ENCODE measurements at places on chromosomes 6 and 20.

DNA sequence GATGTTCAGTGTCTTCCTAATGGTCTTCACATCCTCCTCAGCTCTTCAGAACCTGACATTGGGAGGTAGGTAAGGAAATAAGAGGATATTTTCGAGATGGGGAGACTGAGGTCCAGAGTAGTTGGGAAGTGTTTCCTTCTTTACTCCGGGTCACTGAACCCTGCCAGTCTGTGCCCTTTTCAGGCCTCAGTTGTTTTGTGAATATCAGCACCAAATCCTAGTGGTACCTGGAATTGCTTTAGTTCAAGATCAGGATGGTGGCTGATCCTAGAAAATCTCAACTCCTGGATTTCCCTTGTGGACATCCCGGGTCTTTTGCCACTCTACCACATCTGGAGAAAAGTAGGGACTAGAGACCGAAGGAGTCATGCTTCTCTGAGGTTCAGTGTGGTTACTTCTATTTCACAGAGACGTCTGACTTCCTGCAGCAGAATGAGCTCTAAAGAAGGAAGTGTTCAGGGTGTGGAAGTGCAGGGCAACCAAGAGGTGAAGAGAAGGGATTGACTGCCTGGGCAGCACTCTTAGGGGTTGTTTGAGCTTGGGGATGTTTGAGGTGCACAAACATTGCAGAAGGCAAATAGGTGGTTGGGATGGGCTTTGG is 995 bp downstream of the STK4 start:
- DNase-seq = no peak

DNA sequence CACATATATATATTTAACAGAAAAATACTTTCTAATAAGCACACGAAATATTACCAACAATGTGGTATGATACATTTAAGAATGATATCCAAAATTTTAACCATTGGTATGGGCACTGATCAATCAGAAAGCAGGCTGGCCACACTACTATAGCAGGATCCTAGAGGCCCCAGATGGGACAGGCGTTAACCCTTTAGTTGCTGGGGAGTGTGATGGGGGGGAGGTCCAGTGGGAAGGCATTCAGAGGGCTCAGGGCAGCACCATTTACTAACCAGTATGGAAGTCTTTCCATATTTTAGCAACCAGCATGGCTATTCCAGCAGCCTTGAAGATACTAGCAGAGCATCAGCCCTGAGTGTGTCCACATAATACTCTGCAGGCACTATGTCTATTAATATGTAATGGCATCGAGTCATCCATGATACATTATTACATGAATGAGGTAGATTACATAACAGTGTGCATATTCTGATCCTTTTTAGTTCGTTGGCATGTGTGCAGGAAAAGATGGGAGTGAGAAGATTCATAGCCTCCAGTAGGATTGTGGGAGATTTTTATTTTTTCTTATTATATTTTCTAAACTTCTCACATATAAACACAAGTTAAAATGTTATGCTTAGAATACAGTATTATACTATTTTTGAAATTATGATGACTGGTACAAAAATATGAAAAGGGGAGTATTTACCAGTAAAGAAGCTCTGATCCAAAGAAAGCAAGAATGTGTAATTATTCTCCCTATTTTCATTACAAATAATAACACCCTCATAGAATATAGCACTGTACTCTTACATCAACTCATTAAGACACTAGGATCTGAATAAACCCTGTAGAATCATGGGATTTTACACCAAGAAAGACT is 78.9 kb downstream of the FAM217A start:
- no peak for DNase-seq

- DNase-seq = no peak
Measured at GRCh38 chr20:38383147-38383546, 36.9 kb downstream of the LBP start.

DNA sequence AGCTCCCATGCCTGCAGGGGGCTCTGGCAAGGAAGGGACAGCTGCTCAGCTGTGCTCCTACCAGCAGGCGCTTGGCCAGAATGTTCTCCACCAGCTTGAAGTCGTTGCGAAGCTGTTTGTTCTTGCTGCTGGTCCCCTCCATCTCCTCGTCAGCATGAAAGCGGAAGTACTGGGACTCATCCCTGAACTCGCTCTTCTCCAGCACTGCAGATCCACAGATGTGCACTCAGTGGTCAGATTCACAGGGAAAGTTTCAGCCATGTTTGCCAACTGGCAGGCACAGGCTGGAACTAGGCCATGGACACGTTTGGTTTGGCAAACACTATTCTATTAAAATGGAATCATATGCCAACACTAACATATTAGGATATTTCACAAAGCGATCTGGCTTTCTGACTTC is 167.9 kb downstream of the PREX1 start:
- no peak for DNase-seq

GRCh38 chr6:87658516-87658915 is 43.5 kb downstream of the AKIRIN2 start:
- DNase-seq = no peak

DNA sequence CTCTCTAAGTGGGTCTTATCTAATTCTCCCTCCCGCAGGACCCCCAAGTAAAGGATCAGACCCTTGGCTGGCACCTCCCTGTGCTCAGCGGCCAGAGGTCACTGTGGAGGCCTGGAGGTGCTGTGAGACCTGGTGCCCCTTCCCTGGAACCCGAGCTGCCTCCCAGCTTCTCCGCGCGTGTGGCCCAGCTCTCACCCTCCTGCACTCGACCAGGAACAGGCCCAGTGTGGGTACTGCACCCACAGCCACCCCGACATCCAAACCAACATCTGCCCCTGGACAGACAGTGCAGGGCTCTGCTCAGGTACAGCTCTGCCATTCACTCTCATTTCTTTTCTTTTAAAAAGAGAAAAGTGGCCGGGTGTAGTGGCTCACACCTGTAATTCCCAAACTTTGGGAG is 42.4 kb downstream of the TMEM242 start:
- no peak for DNase-seq

DNA sequence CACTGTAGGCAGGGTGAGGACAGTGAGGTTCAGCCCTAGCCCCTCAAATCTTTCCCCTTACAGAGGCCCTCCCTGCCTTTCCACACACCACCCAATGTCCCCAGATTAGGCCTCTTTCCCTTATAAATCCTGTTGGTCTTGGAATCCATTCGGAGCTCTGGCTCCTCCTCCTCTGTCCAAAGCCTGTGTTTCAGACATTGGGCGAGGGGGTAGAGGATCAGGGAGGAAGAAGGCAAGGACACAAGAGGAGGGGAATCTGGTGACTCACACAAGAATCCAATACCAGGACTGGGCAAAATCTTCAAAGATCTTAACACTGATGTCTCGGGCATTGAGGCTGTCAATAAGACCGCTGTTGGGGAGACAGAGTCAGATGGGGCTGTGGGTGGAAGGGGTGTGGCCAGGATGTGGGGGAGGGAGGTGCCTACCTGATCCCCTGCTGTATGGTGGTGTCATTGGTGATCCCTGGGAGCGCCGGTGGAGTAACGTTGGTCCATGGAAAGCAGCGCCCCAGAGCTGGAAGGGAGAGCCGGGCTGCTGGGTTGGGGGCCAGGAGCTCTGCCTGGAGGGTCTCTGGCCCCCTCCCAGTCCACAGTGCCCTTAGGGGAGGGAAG is 7.6 kb downstream of the SLC44A4 start:
- no peak for DNase-seq

GRCh38 chr6:52994031-52994838 is 849 bp downstream of the GSTA4 start:
- no peak for DNase-seq

- no peak for DNase-seq
Measured at GRCh38 chr6:155455766-155456165, at the start of gene NOX3. TSS of gene NOX3 (minus strand) at chr6:155455839. CDS start at chr6:155455800, 39 bp downstream.

- peak; percentile 69 for DNase-seq
Measured at GRCh38 chr6:159104163-159104925, 59.6 kb upstream of the TAGAP start.

DNA sequence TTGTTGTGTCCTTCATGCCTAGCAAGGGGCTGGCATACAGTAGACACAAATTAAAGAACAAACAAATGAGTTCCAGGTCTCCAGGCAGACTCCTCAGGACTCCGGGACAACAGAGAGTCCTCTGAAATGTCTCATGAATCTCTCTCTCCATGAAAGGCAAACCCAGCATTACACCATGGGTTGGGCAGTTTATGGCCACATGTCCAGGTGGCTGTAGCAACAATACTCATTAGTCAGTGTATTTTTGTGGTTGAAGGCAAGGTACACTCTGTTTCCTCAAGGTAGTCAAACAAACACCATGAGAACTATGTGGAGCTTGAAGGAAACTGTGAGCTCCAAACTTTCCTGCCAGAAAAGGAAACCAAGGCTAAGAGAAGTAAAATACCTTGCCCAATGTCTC is 62.2 kb downstream of the KCNB1 start:
- no peak for DNase-seq

DNA sequence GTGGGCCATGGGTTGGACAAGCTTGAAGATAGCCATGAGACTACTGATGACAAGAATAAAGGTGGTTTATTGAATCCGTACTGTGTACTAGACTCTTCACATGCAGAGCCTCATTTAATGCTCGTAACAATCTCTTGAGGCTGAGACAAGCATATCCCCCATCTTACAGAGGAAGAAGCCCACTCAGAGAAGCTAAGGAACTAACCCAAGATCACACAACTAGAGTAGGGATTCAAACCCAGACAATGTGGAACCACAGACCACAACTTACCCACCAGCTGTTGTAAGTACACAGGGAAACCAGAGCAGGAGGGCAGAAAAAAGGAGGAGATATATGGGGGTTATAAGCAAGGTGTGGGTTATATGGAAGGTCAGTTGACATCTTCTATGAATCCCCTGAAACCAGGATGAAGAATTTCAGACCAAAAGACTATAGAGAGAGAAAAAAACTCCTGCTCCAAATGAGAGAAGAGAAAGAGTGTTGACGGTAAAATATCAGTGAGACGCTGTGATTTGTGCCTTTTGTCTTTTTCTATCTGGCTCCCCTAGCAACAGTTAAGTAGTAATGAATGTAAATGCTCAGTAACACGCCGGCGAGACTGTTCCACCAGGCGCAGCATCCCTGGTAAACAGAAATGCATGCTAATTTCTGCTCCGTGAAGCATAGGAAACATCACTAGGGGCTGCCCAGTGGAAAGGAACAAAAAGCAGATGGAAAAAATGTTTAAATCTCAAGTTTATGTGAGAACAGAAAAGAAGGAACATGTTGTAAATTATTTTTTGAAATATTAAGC is 80.1 kb upstream of the SLC22A16 start:
- DNase-seq = no peak

DNA sequence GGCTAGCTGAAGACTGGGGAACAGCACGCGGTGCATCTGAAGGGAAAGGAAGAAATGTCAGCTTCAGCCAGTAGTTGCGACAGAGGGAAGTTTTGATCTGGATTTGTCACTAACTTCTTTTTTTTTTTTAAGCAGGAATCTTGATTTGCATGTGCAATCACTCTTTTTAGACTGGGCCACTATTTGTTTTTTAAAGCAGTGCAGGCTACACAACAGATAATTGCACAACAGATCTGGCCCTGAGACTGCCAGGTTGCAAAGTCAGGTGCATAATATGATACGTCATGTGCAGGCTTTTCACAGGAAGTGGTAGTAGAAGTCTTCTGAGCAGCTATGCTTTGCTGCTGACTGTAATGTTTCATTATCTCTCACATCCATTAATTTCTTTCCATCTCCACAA is 13.5 kb downstream of the PFDN4 start:
- DNase-seq = no peak

GRCh38 chr6:27503436-27504030 is 30.6 kb upstream of the ZNF184 start:
- DNase-seq = peak; percentile 64

Measured in stimulated activated CD4-positive, alpha-beta T cell treated with anti-CD3 and anti-CD28 coated beads, Interleukin-15, amount 100 ng/mL, for 48 hours (primary cell).